Posterior vena cava (tissue), 2 donors: ENCODE measurements at places on chromosomes 1 and 21. TPM values are rescaled to one million over a fixed set of nuclear protein-coding genes. Genes with fewer than 3 reads are reported as not detected.

ZBTB21 gene
- 25.6 TPM for total RNA-seq

VPS26C gene
- total RNA-seq = 42.0 TPM

PLA2G5 gene
- total RNA-seq = 6.7 TPM

HNRNPCL2 gene
- total RNA-seq = not detected

SNIP1 gene
- total RNA-seq = 13.9 TPM

KCNJ9 gene
- total RNA-seq = not detected
